ENCODE measurements at places on chromosomes 16 and 17.

- no peak for DNase-seq
These were observed 458.9 kb downstream of the CDH13 start for GRCh38 chr16:83085660-83086059.

- no peak for DNase-seq
These were observed 14.4 kb downstream of the SLFN5 start for GRCh38 chr17:35257208-35257659.

- DNase-seq, result peak; percentile 66
These were observed 67.8 kb downstream of the C16orf78 start for GRCh38 chr16:49441366-49441780.

- DNase-seq, result no peak
These were observed 25.9 kb downstream of the RNF43 start for GRCh38 chr17:58391302-58391984.

DNA sequence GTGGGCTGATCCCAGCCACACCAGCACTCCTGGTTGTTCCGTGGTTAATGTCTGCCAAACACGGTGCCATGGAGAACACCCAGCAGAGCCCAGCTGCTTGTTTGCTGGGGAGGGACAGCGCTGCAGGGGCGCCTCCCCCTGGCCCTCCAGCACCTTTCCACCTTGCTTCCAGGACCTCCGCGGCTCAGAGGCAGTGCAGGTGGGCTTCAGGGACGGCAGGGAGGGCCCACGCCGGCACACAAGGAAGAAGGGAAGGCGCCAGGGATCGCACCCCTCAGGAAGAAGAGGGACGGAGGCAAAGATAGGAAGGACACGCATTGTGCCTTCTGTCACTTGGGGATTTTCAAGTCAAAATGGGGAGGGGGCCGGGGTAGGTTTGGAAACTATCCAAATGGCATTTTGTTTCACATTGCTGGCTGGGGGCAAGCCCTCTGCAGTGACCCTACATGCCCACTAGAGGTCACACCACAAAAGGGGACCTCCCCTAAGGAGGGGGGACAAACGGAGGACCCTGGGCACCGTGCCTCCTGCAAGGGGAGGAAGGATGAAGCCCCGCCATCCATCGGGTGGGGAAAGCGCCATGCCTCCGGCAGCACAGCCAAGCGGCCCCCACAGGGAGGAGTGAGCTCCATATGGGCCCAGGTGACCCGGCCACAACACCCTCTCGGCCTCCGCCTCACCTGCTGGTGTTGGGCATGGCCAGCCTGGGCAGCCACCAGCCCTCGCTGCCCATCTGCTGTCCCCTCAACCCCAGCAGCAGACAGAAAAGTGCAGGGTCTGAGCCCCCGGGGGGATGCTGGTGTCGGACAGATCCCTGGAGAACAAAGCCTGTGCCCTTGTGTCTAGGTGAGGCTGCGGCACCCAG lies 7.5 kb upstream of the C16orf95 start:
- peak; percentile 34 for DNase-seq

DNA sequence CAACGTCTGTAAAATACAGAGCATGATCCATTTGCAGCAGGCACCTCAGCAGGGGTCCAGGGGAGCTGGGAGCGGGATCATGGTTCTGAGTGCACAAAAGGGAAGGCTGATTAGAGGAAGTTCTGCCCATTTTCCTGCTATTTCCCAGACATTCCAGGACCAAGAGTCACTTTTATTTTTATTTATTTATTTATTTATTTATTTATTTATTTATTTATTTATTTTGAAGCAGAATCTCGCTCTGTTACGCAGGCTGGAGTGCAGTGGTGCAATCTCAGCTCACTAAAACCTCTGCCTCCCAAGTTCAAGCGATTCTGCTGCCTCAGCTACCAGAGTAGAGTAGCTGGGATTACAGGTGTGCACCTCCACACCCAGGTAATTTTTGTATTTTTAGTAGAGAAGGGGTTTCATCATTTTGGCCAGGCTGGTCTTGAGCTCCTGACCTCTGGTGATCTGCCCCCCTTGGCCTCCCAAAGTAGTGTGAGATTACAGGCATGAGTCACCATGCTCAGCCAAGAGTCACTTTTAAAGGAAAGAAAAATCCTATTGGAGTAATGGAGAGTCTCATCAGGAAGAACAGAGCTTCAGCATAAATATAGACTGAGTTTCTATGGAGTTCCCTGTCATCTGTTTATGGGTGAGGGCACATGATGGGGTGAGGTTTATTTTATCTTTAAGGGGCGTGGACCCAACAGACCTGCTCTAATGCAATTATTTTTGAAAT lies 355.2 kb downstream of the HAPSTR1 start:
- no peak for DNase-seq

GRCh38 chr17:3019761-3020160 lies 43.6 kb downstream of the OR1D5 start:
- no peak for DNase-seq

DNA sequence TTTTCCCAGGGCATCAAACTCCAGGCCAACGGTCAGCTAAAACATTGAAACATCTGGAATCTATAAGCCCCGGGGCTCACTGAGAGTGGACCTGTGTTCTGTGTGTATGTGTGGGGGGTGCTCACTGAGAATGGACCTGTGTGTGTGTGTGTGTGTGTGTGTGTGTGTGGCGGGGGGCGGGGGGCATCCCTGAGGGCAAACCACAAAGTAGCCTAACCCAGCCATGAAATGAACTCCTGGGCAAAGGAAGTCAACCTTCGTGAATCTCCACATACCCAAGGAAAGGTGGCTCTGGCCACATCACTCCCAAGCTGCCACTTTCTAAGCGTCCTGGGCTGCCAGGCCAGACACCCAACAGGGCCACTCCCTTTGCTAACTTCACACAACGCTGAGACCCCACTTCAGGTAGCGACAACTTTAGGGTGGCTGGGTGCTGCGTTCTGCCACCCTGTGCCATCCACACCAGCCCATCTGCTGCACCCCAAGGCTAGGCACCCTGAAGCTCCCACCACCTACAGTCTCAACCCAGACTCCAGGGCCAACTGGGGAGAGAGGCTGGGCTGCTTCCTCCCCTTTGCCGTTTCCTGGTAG lies 1.6 kb downstream of the MAFG start:
- DNase-seq, result no peak

DNA sequence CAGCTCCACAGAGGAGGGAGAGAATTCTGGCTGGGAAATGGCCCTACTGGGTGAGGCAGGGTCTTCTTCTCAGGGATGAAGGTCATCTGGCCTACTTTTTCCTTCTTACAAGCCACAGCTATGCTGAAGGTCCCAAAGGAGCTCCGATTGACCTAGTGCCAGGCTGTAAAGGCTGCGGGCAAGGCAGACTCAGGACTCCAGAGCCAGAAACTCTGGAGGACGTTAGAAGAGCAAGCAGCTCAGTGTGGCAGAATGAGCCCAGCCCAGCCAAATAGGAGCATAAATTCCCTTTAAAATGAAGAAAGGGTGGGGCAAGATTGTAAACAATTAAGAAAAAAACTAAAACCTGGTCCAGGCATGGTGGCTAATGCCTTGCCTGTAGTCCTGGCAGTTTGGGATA lies 20.1 kb upstream of the CNOT1 start:
- no peak for DNase-seq

GRCh38 chr17:6464446-6465041 lies 20.3 kb downstream of the PIMREG start:
- DNase-seq, result no peak

- no peak for DNase-seq
These were observed 10.9 kb upstream of the TMEM98 start for GRCh38 chr17:32917081-32917480.

DNA sequence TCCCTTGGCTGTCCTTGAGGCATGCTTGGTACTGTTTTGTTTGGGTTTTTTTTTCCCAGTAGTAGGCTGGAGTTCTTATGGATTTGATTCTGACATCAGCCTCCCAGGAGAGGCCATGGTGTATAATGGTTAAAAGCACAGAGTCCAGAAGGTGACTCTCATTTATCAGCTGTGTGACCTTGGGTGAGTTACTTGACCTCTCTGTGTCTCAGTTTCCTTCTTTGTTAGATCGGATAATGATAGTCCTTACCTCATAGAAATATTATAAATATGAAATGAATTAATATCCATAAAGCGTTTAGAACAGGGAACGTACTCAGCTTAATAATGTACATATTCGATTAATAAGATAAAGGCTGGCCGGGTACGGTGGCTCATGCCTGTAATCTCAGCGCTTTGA lies 370.7 kb upstream of the HSBP1 start:
- no peak for DNase-seq

GRCh38 chr17:5707482-5707881 lies 123.2 kb upstream of the NLRP1 start:
- no peak for DNase-seq

GRCh38 chr16:75590920-75591843 lies 25.0 kb downstream of the GABARAPL2 start:
- no peak for DNase-seq

GRCh38 chr17:59651346-59651745 lies 31.7 kb downstream of the CLTC start:
- no peak for DNase-seq

DNA sequence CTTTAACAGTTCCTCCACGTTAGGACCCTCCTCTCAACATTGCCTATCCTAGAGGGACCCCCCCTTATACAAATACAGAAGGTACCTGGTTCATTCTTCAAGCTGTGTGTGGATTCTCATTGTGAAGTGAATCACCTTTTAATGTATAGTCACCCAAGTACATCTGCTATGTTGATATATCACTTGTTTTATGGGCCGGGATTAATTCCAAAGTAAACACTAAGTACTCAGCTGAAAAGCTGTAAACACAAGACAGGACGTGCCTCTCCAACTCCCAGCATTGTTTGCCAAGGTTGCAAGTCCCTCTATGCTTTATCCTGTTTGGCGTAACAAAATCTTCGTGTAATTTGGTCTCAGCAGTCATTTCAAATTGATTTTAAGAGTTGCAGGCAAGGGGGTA lies 123.6 kb downstream of the RBFOX1 start:
- no peak for DNase-seq

DNA sequence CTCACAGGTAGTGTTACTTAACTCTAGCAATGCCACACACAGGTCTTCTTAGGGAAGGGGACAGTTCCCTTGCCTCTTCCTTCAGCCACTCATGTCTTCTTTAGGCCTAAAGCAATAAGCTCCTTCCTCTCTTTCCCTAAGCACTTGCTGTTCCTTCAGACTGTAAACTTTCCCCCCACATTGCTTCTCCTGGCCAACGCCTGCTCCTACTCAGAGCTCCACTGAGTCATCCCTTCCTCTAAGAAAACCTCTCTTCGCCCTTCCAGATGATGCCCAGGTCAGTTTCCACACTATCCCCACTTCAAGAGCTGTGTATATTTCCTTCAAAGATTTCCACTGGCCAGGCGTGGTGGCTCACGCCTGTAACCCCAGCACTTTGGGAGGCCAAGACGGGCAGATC lies 12.5 kb upstream of the EPOP start:
- DNase-seq, result no peak

- DNase-seq, result no peak
These were observed 278.9 kb upstream of the TNRC6C start for GRCh38 chr17:77679589-77679988.

- DNase-seq, result no peak
These were observed 147.9 kb downstream of the STX8 start for GRCh38 chr17:9427465-9428315.

GRCh38 chr17:55818451-55819375 lies 67.9 kb downstream of the PCTP start:
- DNase-seq, result no peak

DNA sequence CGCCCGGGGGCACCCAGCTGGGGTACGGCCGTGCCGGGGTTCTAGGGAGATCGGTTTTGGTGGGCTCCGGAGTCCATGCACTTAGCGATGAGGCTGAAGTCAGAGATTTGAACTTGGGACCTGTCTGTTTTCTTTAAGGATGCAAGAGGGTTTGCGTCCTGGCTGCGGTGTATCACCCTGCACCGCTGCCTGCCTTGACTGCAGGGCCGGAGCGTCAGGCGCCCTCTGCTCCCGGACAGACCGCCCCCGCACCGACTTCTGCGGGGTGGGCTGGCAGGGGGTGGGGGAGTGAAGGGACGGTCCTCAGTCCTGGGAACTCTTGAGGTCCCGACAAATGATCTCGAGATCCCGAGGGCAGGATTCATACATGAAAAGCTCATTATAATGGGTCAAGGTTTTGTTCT lies 701 bp downstream of the PDP2 start:
- DNase-seq, result peak; percentile 37

- DNase-seq, result no peak
These were observed 34.3 kb downstream of the VAT1L start for GRCh38 chr16:77822661-77823060.

DNA sequence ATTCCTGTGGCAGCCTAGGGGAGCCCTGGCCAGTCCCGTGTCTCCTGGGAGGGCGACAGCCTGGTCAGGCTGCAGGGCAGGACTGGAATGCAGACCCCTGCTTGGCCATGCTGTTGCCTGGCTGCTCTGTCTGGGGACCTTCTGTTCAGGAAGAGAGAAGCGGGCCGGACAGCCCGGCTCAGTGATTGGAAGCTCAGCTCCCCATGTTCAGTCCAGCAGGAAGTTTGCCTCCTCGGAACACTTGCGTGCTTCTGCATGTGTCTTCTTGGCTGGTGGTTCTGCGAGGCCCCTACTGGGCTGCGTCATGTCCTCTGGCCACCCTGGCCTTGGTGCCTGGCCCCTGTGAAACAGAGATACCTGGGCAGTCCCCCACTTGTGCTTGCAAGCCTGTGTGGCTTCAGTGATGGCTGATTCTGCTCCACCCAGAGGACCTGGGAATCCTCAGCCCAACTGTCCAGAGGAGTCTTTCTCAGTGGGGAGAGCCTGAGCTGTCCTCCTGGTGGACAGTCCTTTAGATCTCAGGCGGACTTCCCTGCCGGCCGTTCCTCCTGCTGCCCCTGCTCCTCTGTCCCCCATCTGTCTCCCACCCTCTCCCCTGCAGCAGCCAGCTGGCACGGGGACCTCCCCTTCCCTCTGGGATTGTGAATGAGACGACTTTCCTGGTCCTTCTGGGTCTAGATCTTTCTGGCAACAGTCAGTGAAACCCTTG lies 279.5 kb downstream of the SEC14L1 start:
- no peak for DNase-seq

- DNase-seq, result no peak
These were observed 183.6 kb upstream of the CDH11 start for GRCh38 chr16:65305266-65305959.

- no peak for DNase-seq
These were observed 1.2 kb upstream of the KRT17 start for GRCh38 chr17:41625602-41626001.

GRCh38 chr17:36926226-36926625 lies 11.0 kb upstream of the LHX1 start:
- no peak for DNase-seq

- DNase-seq, result no peak
These were observed 199.7 kb upstream of the ASIC2 start for GRCh38 chr17:33492731-33493265.

- no peak for DNase-seq
These were observed 13.8 kb downstream of the CHP2 start for GRCh38 chr16:23768581-23768980.

GRCh38 chr17:5516060-5516792 lies 29.9 kb downstream of the MIS12 start:
- no peak for DNase-seq

- DNase-seq, result no peak
These were observed 71.6 kb downstream of the MAP2K6 start for GRCh38 chr17:69485901-69486643.
